ENCODE measurements at places on chromosomes 13 and 19.

GRCh38 chr13:113848020-113848419, 15.9 kb downstream of the GAS6 start:
- no peak for DNase-seq

- no peak for DNase-seq
These were observed 10.0 kb upstream of the OXGR1 start for GRCh38 chr13:97004096-97004876.

- DNase-seq = no peak
These were observed 6.7 kb upstream of the KATNAL1 start for GRCh38 chr13:30314069-30314468.

DNA sequence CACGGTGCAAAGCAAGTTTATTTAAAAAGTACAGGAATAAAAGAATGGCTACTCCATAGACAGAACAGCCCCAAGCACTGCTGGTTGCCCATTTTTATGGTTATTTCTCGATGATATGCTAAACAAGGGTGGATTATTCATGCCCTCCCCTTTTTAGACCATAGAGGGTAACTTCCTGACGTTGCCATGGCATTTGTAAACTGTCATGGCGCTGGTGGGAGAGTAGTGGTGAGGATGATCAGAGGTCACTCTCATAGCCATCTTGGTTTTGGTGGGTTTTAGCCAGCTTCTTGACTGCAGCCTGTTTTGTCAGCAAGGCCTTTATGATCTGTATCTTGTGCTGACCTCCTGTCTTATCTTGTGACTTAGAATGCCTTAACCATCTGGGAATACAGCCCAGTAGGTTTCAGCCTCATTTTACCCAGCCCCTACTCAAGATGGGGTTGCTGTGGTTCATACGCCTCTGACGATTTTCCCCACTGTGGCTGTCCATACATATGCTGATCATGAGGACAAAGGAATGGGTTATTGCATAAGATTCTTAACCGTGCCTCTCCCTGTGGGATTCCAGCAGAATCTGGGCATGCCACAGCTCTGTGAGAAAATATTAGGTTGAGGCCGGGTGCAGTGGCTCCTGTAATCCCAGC, 36.9 kb upstream of the ZNF507 start:
- DNase-seq = no peak

GRCh38 chr13:80744147-80744914, 403.4 kb upstream of the SPRY2 start:
- DNase-seq = no peak

DNA sequence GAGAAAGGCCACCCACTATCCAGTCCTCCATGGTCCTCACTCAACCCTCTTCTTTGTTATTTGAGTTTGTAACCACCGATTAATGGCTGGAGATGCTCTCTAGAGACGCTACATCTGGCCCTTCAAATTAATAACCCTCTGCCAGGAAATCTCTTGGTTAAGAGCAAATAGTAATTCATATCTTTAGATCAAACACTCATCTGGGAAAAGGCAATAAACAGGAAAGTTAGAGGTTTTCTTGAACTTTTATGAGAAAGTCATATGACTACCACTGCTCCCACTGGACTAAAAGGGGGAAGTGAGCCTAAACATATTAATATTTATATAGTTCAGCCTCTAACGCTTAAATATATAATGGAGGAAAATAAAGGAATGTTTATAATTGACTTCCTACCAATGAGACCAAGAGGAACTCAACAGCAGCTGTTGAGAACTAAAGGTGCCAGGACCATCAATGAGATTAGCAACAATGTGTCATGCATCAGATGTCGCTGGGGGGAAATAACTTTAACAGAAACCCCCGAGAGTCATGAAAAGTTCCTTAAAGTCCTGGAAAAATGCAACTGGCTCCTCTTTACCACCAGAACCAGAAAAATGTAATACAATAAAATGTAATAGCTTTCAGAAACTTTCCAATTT, 2.7 kb downstream of the TBC1D4 start:
- no peak for DNase-seq

DNA sequence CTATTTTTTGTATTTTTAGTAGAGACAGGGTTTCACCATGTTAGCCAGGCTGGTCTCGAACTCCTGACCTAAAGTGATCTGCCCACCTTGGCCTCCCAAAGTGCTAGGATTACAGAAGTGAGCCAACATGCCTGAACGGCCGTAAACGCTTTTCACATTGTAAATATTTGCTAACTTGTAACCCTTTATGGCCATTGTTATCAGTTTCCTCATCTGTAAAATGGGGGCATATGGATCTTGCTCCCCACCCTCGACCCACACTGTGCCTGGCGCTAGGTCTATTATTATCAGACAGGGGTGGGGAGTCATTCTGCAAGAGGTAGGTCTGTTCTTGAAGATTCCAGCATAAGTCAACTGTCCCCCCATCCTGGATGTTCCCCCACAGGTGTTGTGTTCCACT, 11.9 kb downstream of the NCAN start:
- DNase-seq = no peak

GRCh38 chr19:33504058-33504444, 17.5 kb downstream of the PEPD start:
- no peak for DNase-seq

- no peak for DNase-seq
These were observed 4.4 kb upstream of the CNMD start for GRCh38 chr13:52743988-52744387.
